Glutamatergic neuron (in vitro differentiated cells): ENCODE measurements at places on chromosomes 12 and 14.

DNA sequence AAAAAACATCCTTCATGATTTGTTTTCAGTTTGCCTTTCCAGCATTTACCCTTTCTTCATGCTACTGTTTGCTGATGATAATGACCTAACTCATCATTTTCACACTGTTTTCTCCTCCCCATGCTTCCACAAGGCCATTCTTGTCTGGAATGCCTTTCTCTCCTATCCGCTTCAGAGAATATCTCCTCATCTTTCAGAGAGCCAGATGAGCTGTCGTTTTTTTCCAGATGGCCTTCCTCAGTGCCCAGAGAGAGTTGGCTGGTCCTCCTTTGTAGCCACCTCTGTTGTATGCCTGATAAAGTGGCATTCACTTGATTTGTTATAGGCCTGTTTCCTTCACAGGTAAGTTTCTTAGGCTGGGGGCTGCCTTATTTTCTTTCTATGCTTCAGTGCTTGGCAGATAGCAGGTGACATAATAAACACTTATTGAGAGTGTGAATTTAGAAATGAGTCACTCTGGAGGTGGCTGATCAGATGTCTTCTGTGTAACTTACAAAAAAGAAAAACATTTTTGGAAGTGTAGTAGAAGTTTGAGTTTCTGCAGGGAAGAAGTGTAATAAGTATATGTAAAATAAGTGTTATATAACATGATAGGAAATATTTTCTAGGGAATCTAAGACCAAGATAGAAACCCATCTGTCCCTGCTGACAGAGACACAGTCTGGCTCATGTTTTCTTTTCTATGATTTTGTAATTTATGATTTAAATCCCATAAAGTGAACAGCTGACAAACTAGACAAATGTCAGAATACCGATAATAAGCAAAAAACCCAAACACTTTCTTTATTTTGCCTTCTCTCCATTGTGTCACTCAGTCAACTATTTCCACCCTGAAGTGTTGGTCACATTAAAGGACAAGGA is 174.5 kb downstream of the DACT1 start:
- no peak for DNase-seq

- no peak for DNase-seq
Measured at GRCh38 chr12:109504068-109504467, 26.6 kb downstream of the UBE3B start.

DNA sequence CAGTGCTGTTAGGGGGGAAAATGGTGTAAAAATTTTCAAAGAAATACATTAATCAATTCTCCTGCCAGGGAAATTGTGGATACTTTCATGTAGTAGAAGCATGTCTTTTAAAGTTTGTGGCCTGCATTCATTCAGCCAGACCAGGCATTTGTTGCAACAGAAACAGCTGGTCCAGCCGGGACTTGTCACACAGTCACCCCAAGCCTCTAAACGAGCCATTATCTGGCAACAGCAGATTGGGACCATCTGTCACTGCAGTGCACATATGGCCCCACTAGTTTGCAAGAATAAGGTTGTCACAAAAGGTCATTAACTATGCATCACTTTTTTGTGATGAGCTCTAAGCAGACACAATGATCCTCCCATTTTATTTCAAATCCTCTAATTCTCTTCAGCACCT is 193.9 kb downstream of the PHLDA1 start:
- peak; percentile 83 for DNase-seq

DNA sequence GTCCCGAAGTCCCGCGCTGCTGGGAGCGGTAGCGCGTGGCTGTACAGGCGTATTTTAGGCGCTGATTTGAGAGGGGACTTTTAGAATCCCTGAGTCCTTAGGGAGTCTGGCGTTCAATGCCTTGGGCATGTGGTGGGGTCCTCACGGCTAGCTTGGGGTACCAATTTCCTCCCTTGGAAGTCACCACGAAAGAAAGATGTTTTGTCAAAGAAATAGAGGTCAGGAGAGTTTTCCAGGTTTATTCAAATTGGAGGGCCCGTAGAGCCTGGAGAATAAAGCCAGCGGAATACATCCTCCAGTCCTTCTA is 63.9 kb downstream of the KLHL28 start:
- no peak for DNase-seq

- no peak for DNase-seq
Measured at GRCh38 chr12:71688961-71689570, 3.2 kb downstream of the TMEM19 start.

DNA sequence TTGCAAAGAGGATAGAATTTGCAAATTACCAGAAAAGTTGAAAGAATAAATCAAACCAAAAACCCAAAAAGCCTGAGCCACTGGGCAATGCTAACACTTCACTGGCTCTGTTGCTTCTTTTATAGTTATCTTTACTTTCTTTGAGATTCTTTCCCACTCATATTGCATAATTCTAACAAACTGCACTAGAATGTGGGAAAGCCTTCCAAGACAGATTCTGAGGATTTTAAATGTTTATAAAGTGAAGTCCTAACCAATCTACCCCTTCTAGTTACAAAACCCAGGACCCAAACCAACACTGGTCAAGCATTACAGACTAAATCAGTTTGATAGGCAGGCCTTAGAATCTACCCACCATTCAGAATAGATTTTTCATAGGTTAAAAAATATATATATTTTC is 150.9 kb downstream of the MED13L start:
- no peak for DNase-seq

DNA sequence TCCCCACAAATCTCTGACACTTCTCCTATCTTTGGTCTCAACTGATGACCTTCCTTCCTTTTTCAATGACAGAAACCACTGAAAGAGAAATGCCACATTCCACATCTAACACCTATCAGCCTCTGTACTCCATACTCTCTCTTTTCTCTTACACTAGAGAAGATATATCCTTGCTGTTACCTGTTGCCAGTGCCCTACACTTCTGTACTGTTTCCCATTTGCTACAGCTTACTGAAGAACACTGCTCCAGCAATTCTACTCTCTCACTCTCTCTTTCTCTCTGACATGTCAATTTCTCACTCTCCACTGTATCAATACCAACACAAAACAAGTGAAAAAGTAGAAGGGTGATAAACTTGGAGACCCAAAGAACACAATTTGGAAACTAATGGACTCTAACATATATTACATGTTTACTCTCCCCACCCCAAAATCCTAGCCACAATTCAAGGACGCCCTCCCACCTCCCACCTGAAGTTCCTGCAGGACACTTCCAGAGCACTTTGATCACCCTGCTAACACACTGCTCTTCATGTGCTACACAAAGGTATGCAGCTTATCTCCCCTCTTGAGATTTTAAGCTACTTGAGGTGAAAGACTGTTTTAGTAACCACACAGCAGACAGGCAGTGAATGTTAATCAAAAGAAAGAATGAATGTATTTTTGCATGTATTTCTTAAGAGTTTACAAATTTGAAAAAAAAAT is 95.0 kb downstream of the MED13L start:
- DNase-seq, result no peak

- DNase-seq, result no peak
Measured at GRCh38 chr12:122349078-122349477, 73.4 kb downstream of the CLIP1 start.

DNA sequence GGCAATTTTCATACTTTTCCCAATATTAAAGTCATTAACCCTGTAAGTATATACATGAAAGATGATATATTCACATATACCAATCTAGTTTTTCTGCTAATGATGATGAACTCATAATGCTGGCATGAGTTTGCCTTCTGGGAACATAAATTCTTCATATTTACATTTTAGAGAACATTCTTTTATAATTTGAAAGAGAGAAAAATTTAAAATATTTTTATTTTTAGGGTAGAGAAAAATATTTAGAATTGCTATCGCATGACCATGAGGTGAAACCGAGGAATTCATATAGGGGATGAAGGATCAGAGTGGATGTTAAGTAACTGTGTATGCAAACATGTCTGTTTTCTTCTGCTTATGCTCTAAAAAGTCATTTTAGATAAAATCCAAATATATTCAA is 825.3 kb upstream of the FLRT2 start:
- DNase-seq, result no peak

DNA sequence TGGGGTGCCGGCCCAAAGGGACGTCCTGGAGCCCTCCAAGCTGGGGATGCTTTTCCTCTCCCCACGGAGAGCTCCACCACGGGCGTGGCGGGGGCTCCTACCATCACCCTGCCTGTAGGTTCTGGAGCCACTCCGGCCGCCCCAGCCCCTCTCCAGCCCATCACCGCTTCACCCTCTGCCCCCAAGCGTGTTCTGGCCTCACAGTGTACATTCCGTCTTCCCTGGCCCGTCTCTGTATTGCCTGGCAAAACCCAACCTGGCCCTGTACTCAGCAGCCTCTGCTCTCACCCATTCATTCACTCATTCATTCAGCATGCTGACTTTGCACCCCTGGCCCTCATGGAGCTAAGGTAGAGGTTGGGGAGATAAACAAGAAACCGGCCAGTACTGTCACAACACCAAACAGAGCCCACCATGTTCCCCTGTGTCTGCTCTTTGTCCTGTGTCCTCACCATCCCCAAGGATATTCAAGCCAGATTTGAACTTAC is 20.3 kb downstream of the SLC25A29 start:
- no peak for DNase-seq

GRCh38 chr12:16472631-16473030 is 125.2 kb downstream of the MGST1 start:
- DNase-seq, result no peak

GRCh38 chr12:131737150-131737827 is 26.4 kb downstream of the SFSWAP start:
- DNase-seq, result no peak

GRCh38 chr14:75042035-75042434 is 9.2 kb downstream of the MLH3 start:
- DNase-seq, result peak; percentile 32

- DNase-seq, result no peak
Measured at GRCh38 chr14:71327691-71328090, 420.4 kb downstream of the PCNX1 start.

DNA sequence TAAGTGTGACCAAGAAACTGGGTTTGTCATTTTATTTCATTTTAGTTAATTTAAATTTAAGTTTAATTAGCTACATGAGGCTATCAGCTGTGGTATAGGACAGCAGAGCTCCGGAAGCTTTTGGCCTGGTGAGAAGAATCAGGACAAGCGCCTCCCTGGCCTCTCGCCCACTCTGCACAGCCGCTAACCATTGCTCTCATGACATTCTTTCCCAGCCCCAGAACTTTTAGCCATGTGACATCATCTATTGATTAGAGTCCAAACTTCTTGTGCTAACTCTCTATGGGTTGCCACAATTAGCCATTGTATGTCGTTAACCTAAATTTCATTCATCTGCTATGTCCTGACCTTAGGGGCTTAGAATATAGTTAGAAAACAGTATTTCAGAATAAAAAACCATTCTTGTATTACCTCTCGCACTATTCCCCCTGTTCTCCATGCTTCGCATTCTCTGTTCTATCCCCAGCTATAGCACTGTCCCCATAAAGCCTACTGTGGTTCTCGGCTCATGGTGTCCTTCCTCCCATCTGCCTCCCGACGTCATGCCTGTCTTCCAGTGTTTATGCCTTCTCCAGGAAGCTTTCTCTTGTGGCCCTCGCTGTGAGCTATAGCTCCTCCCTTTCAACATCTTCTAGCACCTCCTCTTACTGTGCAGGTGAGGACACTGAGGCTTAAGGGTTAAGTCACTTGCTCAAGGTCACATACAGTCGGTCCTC is 23.5 kb downstream of the SSH1 start:
- no peak for DNase-seq

DNA sequence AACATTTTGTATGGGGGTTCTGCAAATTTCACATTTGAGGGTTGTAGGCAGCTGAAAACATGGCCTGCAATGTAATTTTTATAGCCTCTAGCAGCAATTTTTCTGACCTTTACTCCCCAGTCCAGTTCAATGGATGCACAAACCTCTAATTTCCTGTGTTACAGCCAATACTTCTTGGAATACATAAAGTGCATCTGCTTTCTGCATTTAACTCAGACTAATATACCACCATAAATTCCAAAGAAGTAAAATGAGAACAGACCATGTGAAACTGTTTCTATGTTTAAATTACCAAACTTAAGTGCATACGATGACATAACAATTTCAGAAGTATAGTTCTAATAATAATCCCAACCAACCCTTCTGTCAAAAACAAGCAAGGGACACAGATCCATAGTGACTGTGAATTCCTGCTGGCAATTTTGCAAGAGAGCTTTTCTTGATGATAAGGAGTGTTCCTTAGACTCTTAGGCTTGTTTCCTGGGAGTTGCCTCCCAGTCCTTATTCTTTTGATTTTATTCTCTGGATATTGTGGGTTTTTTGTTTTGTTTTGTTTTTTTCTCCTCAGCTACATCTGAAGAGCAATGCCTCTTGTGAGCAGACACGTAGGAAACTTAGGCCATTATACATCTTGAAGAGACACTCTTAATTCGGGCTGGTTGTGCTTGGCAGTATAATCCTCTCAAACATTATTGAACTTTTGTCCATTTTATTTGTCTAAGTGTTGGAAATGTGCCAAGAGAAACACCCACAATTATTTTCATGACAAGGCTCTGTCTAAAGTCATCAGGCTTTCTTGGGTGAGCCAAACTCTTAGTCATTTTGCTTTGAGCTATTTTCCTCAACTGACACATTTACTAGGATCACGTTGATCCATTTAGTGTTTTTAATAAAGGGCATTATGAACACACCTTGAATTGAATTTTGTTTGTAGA is 51.3 kb upstream of the RERGL start:
- DNase-seq, result no peak

- no peak for DNase-seq
Measured at GRCh38 chr14:73861073-73861472, 9.4 kb downstream of the PTGR2 start.

DNA sequence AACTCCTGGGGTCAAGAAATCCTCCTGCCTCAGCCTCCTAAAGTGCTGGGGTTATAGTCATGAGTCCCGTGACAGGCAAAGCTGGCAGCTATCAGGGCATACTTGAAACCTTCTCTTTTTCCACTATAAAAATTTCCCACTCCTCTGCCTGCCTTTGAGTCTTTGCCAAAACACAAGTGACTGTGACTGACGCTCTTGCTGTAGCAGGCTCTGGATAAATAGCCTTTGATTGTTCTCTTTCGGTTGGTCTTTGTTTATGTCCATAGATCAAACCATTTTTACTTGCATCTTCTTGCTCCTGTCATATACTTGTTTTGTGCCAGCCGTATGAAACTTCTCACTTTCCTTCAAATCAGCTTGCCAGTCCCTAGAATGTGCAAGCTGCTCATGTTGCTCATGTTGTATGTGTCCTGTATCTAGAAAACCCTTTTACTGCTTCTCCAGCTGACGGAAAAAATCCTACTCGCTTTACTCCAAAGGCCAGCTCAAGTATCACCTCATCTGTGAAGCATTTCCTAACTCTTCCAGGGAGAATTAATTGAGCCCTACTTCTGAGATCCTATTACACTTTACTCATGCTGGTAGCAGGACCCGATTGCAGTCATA is 73.1 kb downstream of the RESF1 start:
- DNase-seq, result no peak

DNA sequence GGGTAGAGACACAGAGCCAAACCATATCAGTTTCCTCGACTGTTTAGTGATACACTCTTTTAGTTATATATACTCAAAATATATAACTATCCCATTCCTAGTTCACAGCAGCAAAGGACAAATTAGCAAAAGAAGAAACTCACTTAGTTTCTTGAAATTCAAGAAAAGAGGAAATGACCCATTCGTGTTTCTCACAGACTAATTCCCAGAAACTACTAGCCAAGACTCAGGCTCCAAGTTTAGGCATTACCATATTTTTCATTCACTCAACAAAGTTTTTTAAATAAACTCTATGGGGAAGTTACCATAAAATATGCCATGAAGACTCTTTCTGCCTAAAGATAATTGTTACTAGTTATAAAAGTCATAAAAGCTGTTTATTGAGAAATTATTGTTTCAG is 152.3 kb upstream of the DAAM1 start:
- no peak for DNase-seq
